Large intestine (tissue), 12 donors: ENCODE measurements at places on chromosomes 5 and 9. TPM values are rescaled to one million over a fixed set of nuclear protein-coding genes. Genes with fewer than 3 reads are reported as not detected.

DDX4 gene
- 0.10 TPM for polyA plus RNA-seq

SLCO4C1 gene
- 24.9 TPM for polyA plus RNA-seq

- no peak for DNase-seq
Measured at GRCh38 chr9:135819905-135820304, 87.4 kb downstream of the CAMSAP1 start.

- DNase-seq, result no peak
Measured at GRCh38 chr5:129672006-129672405, 75.9 kb upstream of the MINAR2 start.

GRCh38 chr5:77995793-77996409, 219.8 kb upstream of the TBCA start:
- DNase-seq, result no peak

DNA sequence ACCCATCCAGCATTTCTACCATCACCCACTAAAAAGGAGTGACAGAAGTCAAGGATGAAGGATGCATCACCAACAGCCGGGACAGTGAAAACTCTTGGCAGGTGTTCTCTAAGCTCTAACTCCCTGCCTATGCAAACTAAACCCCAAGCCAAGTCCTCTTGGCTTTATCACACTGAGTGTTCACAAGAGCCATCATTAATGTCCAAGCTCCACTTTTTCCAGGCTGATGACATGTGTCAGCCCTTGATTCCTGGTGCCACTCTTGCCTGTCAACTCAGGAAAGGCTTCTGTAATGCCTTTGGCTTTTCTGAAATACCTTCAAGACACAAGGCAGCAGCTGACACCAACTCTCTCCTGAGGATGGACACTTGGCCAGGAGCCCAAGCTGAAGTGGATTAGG, 86.9 kb downstream of the NR6A1 start:
- DNase-seq, result no peak
